ENCODE measurements at places on chromosomes 2 and 18.

- DNase-seq, result no peak
Observed at GRCh38 chr2:235765181-235765820, 271.5 kb downstream of the AGAP1 start.

GRCh38 chr18:78721981-78722380 lies 257.6 kb upstream of the SALL3 start:
- DNase-seq, result no peak

GRCh38 chr18:51255693-51256092 lies 58.2 kb upstream of the MEX3C start:
- no peak for DNase-seq

- DNase-seq, result no peak
Observed at GRCh38 chr2:28366496-28367282, 26.0 kb upstream of the FOSL2 start.

DNA sequence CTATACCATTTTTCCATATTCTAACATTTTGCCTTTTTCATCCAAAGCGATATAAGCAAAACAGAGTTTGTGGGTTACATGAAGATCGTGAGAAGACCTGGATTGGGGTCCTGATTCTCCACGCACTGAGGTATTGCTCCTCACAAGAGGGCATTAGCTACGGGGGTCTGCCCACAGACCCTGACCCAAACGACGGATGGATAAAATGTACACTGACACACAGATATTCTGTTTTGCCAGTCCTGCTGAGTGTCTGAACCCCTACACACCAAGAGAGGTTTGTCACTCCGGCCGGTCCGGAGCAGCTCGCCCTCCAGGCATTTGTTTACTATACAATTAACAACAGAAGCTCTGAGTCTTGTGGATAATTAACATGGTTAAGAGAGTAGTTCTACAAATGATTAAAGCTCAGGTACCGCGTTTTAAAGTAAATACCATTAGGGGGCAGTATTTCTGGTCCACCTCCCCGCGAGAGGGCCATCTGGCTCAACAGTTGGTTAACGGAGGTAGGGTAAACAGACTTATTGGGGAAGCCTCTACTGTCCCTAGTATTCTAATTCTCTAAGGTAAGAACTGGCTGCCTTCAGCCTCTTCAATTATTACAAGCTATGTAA lies 28.4 kb downstream of the SCYGR8 start:
- no peak for DNase-seq

- DNase-seq, result no peak
Observed at GRCh38 chr2:230000118-230000841, 68.4 kb downstream of the SLC16A14 start.
